ENCODE measurements at places on chromosomes 3 and 15. TPM values are rescaled to one million over a fixed set of nuclear protein-coding genes. Genes with fewer than 3 reads are reported as not detected.

The PP2D1 gene
- total RNA-seq = not detected

The ITIH3 gene
- 2.6 TPM for total RNA-seq

The SLC38A3 gene
- total RNA-seq = 0.43 TPM

The SPATA12 gene
- 0.15 TPM for total RNA-seq

The PLA2G4D gene
- 0.15 TPM for total RNA-seq

The HRH1 gene
- total RNA-seq = 8.3 TPM

The MYO5C gene
- total RNA-seq = 64.5 TPM

The KLF15 gene
- total RNA-seq = 31.1 TPM

The PLA2G4E gene
- total RNA-seq = 1.7 TPM
